OCI-LY7 (cell line): ENCODE measurements at places on chromosomes 2 and 18. TPM values are rescaled to one million over a fixed set of nuclear protein-coding genes. Genes with fewer than 3 reads are reported as not detected.
A peak's percentile ranks its signal among the peaks of the same experiment; 100 is the strongest.

- peak; percentile 91 for DNase-seq
Observed at GRCh38 chr2:55159037-55159651, 72.9 kb downstream of the CLHC1 start.

DNA sequence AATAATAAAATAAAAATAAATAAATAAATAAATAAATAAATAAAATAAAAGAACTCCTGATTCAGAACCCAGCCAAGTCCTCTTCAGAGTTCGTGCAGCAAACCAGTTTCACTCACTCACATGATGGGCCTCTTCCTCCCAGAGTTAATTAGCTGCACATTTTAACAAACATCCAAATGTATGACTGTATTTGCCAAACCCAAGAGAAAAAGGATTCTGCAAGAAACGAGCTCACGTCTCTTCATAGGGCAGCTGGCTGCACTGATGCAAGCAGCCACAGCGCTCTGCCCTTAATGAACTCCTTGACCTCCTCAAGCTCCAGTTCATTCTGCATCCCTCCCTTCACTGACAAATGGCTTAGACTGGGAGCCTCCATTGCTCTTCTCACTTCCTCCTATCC lies 55.1 kb downstream of the MREG start:
- no peak for DNase-seq

GRCh38 chr2:240024766-240025165 lies 376 bp downstream of the NDUFA10 start:
- peak; percentile 34 for DNase-seq

The CHRND gene
- total RNA-seq = not detected in 2 replicates

DNA sequence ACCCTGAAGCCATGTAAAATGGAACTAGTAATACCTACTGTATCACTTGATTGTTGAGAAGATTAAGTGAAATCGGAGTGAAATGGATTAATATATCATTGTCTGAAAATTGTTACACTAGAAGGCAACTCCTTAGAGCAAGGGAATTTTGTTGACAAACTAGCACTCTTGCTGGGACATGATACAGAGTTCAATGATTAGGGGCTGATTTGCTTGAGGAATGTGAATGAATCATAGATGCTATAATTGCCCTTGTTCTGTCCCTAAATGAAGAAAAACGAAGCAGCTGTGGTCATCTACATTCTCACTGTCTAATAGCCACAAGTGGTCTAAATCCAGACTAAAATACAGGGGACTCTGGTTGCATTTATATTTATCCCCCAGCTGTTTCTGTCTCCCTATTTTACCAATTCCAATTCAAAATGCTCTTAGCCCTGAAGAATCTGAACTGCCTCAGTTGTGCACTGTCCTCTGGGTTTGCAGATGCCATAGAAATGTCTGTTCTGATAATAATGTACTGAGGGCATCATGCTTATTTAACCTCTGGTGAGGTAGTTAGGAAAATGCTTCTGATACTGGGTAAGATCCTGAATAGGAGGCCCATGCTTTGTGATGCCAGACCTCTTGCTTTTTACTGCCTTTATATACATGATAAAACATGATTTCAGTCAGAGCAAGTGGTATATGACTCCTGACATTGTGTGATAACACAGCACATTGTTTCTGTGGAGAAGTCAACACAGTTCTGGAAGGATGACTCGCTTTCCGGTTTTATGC lies 382.1 kb downstream of the NRXN1 start:
- no peak for DNase-seq

DNA sequence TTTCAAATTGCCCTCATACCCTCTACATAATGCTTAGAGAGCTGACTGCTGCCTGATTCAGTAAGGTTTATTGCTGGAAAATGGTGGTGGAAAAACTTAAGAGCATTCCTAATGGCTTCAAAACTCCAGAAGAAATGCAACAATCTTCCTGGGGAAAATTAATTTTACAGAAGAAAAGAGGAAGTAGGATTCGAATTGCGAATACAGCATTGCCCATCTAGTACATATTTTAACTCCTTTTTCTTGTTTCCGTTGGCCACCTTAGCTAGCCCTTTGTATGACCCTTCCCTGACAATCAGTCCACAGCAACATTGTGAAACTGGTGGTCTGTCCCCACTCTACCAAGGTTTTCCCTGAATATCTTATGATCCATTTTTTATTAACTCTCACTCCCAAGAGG lies 224.7 kb downstream of the MTX2 start:
- no peak for DNase-seq

The CROCC2 gene
- total RNA-seq = not detected in 2 replicates

- no peak for DNase-seq
Observed at GRCh38 chr2:20184067-20184938, 40.6 kb downstream of the SDC1 start.

The SLC23A3 gene
- 3.1 and 6.7 TPM in 2 replicates for total RNA-seq

DNA sequence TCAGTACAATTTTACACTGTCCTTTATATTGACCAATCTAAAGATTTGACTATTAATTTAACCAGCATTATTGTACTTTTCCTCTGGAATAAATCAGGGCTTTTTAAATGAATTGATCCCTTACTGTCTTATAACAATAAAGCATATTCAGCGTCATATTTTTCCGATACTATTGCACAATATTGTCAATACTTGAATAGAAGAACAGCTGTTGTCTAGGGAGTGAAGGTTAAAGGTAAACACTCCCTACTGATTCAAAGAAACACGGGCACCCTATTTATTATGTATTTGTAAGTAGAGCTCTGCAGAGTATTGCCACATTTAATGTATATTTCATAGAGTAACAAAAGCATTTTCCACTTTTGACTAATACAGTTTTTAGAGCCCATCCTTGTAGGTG lies 134.4 kb downstream of the CAMKMT start:
- DNase-seq = no peak

- no peak for DNase-seq
Observed at GRCh38 chr2:223815186-223815883, 22.0 kb downstream of the AP1S3 start.

The CNRIP1 gene
- not detected in 2 replicates for total RNA-seq

DNA sequence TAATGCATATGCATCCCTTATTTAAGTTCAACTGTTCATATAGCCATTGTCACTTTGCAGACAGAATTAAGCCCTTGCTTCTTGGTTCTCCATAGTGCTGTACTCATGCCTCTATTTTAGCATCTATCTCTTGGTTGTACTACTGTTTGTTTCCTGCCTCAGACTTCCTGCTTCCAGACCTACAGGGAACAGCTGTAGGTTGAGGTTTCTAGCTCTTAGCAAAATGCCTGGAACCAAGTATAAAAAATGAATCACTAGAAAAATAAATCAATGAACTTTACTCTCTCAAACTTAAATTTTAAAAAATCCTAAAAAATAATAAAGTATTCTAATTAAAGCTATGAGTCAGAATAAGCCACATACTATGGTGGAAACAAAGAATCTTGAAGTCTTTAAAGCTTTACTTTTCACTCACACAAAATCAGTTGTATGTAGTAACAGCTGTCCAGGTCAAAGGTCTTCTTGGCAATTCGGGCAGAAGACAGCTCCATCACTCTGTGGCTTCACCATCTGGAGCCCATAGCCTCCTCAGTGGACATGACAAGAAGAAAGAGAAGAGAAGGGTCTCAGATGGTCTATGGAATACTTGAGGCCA lies 1228.1 kb upstream of the GYPC start:
- DNase-seq = no peak

GRCh38 chr2:209960676-209961630 lies 41.5 kb upstream of the RPE start:
- DNase-seq = peak; percentile 63

- peak; percentile 88 for DNase-seq
Observed at GRCh38 chr2:134218930-134219658, 34.8 kb upstream of the MGAT5 start.

DNA sequence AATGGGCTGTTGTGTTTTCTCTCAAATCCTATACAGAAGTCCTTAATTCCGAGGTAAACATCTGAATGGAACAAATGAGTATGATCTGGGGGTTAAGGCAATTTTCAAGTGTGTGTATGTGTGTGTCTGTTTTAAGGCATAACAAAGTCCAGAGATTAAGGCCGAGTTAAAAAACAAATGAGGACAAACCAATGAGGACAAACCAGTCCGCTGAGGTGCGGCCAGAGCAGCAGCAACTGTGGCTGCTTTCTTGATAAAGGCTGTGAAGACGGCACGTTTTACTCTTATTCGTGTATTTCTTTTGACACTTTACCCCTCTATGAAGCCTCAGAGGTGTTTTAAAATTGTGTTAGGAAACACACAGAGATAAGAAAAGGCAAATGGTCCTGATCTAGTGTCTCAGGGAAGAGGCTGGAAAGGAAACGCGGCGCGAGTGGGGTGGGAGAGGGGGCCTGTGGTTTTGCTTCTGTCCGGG lies 495 bp upstream of the GULP1 start:
- no peak for DNase-seq

The CD8B2 gene
- total RNA-seq = not detected in 2 replicates

The BCL11A gene
- 163 and 167 TPM in 2 replicates for total RNA-seq

DNA sequence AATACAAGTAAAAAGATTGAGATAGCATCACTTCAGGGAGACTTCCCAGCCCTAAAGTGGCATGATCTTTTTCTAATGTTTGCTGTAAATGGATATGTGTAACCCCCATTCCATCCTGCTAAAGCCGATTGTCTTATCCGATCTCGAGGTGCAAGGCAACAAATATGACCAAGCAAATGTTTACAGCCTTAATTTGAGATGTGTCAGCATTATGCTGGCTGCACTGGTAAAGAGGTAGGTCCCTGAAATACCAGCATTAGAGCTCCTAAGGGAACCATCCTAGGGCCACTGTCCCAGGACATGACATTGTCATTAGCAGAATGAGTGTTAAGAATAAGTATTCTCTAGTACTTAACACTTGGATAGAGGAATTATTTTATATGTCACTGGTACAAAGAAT lies 108.4 kb downstream of the EPC2 start:
- DNase-seq = no peak

DNA sequence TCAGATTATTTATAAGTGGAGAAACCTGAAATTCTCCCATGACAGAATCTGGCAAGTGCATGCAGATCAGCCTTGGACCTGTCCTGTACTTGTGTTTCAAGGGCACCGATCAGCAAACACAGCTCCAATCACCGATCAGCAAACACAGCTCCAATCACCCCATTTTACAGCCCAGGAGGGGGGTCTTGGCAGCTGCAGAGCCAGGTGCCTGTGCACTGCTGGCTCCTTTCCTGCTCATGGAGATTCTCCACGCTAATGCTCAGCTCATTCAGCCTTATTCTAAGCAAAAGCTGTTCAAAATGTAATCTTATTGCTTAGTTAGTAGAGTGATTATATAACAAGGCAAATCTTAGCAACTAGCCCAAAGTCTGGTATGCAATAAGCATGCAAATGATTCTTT lies 623.1 kb upstream of the HS6ST1 start:
- DNase-seq = no peak

The TMEM200C gene
- not detected in 2 replicates for total RNA-seq

The OTOF gene
- not detected in 2 replicates for total RNA-seq

The PPP4R1 gene
- 60.9 and 72.4 TPM in 2 replicates for total RNA-seq

DNA sequence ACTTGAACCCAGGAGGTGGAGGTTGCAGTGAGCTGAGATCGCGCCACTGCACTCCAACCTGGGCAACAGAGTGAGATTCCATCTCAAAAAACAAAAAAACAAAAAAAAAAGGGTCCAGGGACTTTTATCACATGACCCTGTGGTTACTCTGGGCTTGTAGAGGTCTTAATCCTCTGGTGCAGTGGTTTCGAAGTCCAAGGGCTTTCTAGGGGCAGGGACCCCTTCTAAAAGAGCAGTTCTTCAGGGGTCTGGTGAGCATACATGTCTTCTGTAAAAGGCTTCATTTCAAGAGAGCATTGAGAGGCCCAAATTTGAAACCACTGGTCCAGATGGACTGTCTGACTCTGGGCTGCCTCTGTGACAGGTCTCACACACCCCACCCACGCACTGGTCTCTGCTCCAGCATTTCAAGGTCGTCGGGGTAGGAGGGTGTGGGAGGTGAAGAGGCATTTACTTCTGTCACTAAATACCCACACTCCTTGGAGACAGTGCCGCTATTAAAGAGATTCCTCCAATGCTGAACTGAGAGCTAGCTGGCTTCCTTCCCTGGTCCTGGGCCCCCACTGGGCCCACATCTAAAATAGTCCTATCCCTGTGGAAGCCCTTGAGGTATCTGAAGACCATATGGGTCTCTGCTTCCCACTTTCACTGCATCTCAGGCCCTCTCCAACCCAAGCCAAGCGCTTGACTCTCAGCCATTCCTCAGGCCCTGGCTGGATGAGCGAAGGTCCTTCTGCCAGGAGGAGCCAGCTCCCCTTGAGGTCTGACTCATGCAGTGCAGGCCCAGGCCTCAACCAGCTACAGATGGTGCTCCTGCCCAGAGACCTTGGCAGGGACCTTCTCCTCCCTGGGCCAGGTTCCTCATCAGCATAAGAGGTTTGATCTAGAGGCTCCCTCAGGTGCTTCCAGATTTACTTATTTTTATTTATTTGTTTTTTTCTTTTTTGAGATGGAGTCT lies 44.8 kb downstream of the PAX8 start:
- DNase-seq = peak; percentile 33

DNA sequence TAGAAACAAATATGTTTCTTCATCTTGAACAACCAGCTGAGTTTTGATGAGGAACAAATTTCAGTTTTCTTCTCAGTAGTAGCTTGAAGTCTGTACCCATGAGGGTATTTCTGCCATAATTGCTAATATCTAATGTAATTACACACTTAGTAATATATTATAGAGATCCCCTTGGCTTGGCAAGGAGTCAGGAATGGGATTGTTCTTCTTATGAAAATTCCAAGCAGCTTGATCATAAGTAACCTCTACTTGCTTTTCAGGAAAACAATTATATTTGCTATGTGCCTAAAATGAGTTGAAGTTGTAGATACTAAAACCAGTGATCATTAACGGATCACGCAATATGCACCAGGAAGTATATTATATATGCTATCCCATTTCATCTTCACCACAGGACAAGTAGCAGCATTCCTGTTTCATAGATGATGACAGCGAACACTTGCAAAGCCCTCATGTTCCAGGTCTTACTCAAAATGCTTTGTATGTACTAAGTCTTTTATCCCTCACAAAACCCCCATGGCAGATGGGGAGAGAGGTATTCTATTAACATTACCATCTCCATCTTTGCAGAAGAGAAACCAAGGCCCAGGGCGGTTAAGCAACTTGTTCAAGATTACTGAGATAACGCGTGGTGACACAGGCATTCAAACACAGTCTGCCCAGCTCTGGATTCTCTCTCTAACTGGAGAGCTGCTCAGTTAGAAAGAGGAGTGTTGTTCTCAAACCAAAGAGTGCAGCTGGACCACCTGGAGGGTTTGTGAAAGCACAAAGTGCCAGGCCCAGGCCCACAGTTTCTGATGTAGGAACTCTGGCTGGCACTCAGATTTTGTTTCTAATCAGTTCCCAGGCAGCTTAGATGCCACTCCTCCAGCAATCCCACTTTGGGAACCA lies 21.8 kb upstream of the RGPD4 start:
- DNase-seq = no peak

DNA sequence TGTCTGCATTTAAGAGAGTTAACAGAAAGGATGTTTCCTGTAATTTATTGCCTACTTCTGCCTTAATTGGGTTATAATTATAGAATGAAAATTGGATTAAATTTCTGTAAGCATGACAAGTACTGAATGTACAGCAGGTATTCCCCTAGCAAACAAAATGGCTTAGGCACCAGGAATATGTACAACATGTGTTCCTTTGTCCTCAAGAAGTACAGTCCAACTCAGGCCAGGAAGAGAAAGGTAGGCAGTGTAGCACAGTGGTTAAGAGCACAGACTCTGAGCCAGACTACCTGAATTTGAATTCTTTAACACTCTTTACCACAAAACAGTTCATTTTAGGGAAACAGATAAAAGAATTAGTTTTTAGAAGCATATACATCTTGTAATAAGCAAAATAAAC lies 43.1 kb downstream of the COX7A2L start:
- no peak for DNase-seq
